Stimulated activated CD4-positive, alpha-beta T cell treated with anti-CD3 and anti-CD28 coated beads, Interleukin-15, amount 100 ng/mL, for 24 hours (primary cell): ENCODE measurements at places on chromosomes 5 and 9.
A peak's percentile ranks its signal among the peaks of the same experiment; 100 is the strongest.

DNA sequence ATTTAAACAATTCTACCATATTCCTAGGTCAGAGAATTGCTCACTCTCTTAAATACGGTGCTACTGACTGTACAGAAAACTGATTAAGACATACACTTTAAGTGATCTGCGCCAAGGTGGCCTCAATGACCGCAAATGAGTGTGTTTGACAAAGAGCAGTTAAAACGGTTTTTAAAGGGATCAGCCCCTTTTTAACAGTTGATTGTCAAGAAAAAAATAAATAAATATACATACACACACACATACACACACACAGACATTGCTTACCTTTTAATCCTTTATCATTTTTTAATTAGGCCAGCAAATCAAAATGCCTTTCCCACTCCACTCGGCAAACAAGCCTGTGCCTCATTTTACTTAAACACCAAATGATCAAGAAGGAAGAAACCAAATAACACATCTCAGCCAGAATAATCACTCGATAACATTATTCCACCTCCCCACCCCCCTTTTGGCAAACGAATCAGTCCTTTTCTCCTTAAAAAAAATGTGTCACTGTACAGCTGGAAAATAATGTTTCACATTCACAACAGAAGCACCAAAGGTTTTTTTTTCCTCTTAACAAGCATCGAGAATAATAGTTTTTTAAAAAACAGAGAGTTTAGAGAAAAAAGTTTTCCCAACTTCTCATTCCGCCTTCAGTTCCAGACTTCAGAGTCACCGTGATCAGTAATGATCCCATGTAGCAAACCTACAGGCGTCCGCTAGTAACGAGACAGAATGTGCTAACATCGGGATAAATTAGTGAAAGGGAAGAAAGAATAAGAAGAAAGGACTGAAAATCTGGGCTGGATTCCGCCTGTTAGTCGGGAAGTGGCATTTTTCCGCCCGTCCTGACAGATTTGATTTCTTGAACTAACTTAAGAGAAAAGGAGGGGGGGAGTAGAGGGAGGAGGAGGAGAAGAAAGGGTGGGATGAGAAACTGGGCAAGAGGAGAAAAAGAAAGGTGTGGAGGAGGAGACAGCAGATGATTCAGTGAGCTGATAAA is at the start of gene ZNF608:
TSS of gene ZNF608 (minus strand) at position 712 of the 988 bp plus-strand sequence. CDS start 1,650 bp downstream, outside the sequence.
- DNase-seq, result no peak

- DNase-seq, result no peak
Observed at GRCh38 chr5:148739023-148739422, 84.7 kb upstream of the HTR4 start.

- no peak for DNase-seq
Observed at GRCh38 chr9:126591083-126591482, 22.6 kb upstream of the LMX1B start.

- DNase-seq, result no peak
Observed at GRCh38 chr9:109478051-109478563, 20.0 kb downstream of the PTPN3 start.

- DNase-seq, result no peak
Observed at GRCh38 chr5:109328626-109329025, 81.1 kb downstream of the PJA2 start.

DNA sequence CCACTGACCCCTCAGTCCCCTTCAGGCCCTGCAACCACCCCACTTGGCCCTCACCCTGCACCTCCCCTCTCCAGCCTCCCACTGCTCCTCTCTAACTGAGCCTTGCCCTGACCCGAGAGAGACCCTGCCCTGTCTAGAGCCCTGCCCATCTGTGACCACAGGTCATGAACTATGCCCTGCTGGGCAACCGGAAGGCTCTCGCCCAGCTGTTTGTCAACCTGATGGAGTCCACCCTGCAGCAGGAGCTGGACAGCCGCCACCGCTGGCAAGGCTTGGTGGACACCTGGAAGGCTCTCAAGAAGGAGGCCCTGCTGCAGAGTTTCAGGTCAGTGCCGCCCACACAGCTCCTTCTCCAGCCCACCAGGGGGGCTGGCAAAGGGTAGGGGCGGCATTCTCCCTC is 9.4 kb downstream of the CCDC180 start:
- DNase-seq, result no peak

GRCh38 chr9:34459941-34460340 is 1.3 kb downstream of the DNAI1 start:
- DNase-seq, result no peak

- DNase-seq, result no peak
Observed at GRCh38 chr9:129587487-129588262, 33.2 kb downstream of the C9orf50 start.

DNA sequence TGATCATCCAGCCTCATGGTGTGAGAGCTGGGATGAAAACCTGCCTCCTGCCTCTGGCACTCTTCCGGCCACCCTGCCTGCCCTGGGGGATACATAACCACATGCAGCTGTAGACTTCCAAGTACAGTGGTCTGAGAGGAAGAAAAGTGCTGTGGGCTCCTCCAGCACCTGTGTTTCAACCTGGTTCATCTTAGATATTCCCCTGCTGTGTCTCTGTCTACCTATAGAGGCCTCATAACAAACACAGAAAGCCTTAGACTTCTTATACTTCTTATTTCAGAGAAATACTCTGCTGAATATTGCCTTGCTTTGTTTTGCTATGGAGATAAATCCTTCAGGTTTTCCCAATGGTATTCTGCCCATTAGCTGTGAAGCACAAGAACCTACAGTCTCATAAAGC is 19.6 kb upstream of the TNFAIP8 start:
- DNase-seq, result no peak

- no peak for DNase-seq
Observed at GRCh38 chr5:134559672-134560071, 34.2 kb downstream of the JADE2 start.

DNA sequence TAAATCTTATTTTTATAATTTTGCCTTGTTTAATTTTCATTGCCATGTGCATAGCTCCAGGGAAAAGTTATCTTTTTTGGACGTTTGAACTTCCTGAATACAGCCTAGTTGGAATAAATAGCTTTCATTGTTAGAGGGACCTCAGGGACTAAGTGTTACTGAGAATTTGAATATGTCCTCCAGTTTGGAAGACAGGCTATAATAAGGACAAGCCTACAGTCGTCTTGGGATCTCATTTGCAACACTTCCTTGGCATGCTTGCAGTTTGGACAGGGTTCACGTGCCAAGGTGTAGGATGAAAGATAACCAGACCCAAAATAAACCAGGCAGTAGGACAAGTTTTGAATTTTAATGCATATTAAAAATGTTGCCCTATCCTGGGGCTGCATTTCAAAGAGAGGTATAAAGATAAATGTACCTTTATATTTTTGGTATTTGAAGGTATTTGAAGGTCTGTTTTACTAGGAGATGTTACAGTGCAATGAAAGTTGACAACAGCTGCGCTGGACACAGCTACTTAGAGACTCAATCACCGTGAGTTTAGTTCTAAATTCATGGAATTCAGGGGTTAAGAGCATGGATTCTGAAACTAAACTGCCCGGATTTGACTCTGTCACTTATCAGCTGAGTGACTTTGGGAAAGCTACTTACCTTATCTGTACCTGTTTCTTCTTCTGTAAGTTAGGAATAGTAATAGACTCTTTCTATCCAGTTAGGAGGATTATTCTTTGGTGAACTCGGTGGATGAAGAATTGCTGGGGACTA is 134.1 kb downstream of the ACTBL2 start:
- no peak for DNase-seq

GRCh38 chr5:1538276-1538675 is 14.5 kb upstream of the LPCAT1 start:
- no peak for DNase-seq

DNA sequence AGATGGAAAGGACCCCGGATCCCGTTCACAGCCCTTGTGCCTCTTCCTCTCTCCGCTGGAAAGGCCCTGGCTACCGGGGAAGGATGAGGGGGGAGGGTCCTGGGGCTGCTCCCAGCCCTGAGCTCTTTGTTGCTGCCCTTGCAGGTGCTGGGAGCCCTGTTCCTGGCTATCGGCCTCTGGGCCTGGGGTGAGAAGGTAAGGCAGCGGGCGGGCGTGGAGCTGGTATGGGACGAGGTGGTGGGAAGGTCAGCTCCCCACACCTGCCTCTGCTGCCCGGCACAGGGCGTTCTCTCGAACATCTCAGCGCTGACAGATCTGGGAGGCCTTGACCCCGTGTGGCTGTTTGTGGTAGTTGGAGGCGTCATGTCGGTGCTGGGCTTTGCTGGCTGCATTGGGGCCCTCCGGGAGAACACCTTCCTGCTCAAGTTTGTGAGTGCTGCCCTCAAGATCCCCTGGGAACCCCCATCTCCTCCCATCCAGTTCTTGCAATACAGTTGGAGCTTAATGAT is 4.2 kb downstream of the TSPAN17 start:
- DNase-seq, result no peak

DNA sequence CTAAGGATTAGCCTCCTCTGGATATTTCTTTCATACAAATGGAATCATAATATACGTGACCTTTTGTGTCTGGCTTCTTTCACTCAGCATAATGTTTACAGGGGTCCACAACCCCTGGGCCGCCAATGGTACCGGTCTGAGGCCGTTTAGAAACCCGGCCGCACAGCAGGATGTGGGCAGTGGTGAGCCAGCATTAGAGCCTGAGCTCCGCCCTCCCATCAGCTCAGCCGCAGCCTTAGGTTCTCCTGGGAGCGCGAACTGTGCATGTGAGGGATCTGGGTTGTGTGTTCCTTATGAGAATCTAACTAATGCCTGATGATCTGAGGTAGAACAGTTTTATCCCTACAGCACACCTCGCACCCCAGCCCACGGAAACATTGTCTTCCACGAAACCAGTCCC is 229.7 kb downstream of the ICE1 start:
- no peak for DNase-seq

GRCh38 chr9:3887786-3888496 is 362.1 kb upstream of the RFX3 start:
- no peak for DNase-seq

DNA sequence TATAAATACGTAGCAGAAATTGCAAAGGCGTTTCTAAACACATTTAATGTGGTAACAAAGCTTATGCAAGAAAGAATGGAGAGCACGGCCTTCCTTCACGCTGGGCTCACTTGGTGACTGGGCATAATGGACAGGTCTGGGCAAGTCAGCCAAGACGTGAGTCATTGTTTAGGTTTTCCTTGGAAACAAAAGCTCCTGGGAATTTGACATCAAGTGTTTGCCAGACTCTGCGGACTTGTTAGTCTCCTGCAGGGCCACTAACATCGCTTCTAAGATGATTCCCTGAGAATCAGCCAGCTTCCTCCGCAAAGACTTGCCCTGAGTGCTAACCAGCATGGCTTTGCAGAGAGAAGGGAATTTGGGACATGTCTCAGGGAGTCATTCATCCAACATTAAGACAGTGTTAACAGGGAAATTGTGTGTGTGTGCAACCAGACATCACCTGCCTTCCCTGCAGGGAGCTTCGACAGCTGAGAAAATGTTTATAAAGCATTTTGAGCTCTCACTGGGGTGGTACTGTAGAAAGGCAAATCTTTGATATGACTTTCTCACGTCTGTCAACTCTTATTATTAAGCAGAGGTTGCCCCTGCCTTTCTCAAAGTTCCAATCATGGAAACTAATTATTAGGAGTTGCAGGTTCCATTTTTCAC is 182.5 kb downstream of the NTRK2 start:
- no peak for DNase-seq

- DNase-seq, result peak; percentile 56
Observed at GRCh38 chr5:68287976-68288706, 72.6 kb downstream of the PIK3R1 start.

DNA sequence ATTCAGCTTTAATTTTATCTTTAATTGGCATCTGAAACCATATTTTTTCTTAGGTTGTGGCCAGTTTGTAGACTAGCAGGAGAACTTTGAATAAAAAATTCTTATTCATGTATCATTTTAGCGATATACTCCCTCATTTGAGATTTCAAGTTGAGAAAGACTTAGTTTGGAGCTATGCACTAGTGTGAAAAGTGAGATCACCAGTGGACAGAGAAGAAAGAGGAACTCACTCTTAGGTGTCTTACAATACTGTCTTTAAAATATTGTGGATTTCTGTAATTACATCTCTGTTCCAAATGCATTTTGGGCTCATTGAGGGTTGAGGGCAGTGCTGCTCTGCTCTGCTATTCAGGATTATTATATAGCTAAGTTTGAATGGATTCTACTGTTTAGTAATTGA is 54.7 kb downstream of the NAA35 start:
- DNase-seq, result no peak

- no peak for DNase-seq
Observed at GRCh38 chr9:73962792-73963191, 534.3 kb upstream of the RORB start.

- no peak for DNase-seq
Observed at GRCh38 chr5:58456486-58456885, 3.4 kb downstream of the PLK2 start.
